ENCODE measurements at places on chromosomes 4 and X.
A peak's percentile ranks its signal among the peaks of the same experiment; 100 is the strongest.

DNA sequence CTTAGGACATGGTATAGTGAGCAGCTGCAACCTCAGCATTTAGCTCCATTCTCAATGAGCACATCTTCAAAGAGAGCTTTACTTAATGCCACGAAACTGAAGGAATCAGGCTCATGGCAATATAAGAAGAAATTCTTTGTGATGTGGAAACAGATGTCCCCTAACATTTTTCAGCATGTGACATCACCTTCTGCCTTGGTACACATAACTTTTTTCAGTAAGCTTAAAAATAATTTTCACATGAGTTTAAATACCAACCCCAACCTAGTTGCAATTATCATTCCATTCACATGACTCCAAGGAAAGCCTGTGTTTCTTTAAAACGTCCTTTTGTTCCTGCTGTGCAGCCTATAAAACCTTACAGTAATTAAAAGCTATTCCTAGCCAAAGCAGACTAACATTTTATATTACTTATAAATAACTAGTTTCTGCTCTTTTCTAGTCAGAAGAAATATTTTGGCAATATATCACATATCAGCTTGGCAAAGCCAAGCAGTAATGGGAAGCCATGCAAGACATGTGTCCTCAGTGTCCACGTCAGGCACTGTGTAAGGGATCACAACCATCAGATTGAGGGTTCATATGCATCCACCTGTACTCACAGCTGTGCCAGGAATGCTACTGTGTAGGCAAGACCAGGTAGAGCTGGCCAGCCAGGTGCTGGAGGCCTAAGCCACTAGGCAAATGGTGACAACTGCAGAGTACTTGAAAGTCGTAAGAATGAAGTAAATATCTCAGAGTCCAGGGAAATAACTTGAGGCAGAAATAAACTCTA is 466.6 kb downstream of the INPP4B start:
- DNase-seq, result peak; percentile 64

- DNase-seq, result no peak
These were observed 154.0 kb downstream of the GRIA3 start for GRCh38 chrX:123337886-123338639.

- no peak for DNase-seq
These were observed 22.8 kb downstream of the USP9X start for GRCh38 chrX:41108007-41108406.

DNA sequence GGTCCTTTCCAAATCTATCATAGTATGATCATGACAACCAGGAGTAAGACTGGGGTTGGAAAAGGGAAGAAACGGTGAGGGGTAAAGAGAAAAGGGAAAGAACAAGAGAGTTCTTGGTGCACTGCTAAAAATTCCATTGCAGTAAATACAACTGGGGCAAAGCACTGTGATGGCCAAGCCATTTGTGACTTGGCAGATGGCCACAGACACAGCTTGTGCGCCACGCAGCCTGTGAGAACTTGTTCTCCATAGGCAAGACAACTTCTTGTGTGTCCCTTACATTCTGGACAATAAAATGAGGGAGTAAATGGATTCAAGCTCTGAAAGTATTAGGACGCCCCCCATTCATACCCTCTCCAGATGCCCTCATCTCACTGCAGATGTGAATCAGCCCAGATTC is 10.9 kb downstream of the MFAP3L start:
- no peak for DNase-seq

- no peak for DNase-seq
These were observed 1.2 kb upstream of the IDS start for GRCh38 chrX:149506349-149506748.

DNA sequence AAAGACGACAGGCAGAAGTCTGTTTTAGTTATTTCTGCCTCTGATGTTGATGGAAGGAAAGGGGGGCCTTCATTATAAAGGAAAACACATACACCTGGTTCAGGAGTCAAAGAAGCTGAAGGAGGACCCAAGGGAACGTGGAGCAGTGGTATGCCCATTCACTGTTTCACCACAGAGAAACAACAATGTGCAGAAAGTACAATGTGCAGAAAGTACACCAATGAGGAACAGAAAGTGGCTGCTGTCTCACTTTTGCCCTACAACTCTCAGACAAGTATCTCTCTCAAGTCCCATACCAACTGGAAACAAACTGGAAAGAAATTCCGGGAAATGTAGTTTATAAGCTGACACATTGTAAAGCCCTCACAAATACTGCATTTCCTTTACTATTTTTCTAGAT is 564.5 kb downstream of the TRAM1L1 start:
- DNase-seq, result no peak

GRCh38 chrX:101191217-101191750 is 28.3 kb upstream of the DRP2 start:
- no peak for DNase-seq

GRCh38 chr4:88382621-88383020 is 4.0 kb downstream of the HERC6 start:
- no peak for DNase-seq

DNA sequence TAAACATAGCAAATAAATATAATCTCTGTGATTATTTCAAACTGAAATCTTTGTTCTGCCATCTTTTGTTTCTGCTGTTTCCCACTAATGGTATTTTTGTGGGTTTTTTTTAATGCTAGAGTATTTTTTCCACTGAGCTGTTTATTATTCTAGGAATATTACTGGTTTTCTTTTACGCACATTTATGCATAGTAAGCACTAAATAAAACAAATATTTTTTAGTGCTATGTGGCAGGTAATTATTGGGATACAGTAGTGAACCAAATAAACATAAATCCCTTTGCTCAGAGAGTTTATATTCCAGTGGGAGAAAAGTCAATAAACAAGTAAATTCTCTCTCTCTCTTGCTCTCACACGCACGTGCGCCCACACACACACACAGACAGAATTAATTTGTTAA is 397.4 kb downstream of the PRDM5 start:
- no peak for DNase-seq

DNA sequence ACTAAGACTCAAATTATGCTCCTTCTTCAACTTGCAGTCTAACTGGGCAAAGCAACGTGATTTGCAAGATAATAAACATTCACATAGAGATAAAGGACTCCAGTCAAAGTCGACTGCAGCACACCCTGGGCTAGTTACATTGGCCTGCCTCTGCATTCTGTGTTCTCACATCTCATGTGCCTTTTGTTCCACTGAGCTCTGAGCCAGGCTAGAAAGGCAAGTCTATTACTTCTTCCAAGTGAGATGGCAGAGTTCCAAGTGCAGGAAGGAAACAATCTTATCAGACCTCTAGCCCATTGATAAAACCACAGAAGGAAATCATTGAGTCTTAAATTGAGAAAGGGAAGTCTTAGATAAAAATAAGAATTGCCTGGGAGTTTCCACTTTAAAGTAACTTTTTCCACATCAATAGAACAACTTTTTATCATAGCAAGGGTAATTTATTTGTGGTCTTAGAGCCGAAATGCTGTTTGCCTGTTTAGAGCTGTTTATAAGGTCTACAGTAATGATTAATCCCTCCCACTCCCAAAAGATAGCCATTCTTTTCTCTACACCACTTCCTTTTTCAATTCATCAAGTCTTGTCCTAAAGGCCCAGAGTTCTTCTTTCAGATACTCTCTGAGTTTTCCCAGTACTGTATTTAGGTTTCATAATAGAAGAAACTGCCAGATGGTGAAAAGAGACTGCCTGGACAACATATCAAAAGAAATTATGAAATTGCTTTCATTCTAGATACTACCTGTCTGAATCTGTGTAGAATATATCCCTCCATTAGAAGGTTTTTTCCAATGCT is 200.2 kb downstream of the GUCY2F start:
- DNase-seq, result no peak

DNA sequence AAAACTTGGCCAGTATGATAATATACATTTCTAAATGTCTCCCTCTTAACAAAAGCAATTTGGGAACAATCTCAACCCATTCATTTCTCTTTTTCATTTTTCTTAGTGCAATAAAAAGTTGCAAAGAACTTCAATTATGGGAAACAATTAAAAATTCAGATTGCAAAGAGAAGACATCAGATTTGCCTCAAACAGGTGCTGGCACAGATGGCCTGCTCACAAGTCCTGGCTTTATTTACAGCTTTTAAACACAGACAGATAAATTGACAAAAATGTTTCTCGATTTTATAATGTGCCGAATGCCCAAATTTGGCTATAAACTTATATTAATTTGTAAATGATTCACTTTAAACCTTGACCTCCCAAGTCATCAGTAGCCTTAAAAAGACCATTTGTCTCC is 28.7 kb downstream of the SLC4A4 start:
- DNase-seq, result no peak

GRCh38 chrX:73913580-73913979 is 350.6 kb downstream of the CHIC1 start:
- no peak for DNase-seq

GRCh38 chr4:98539741-98540140 is 118.7 kb downstream of the TSPAN5 start:
- no peak for DNase-seq

DNA sequence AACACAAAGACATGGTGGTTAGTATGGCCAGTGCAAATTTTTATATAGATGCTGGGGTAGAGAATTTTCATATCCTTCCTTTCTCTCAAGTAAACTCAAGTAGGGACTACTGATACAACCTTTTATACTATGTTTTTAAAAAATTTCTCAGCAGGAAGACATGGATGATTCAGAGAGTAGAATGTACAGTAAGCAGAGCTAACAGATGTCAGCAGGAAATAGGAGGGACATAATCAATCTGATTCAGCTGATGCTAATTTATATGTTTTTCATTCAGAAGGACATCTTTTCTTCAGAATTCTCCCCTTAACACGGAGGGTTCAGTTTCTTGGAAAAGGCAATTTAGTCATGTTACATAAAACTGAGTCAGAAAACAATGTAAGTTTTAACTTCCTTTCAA is 95.4 kb downstream of the GRIA2 start:
- DNase-seq, result no peak

DNA sequence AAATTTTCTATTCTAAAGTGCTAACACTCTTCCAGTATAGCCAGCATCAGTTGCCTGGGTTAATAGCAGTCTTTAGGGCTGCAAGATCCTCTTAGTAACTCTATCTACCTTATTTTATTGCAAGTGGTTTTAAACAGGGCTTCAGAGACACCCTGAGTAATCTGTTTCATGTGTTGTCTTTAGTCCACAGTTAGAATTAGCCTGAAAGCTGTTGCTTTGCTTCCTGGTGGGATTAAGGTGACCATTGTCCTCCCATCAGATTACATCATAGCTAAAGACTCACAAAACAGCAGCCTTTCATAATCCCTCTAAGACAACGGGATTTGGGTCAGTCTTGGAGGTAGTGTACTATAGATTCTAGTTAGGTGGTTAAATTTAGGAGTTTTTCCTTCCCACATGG is 7.5 kb downstream of the UCHL1 start:
- no peak for DNase-seq

DNA sequence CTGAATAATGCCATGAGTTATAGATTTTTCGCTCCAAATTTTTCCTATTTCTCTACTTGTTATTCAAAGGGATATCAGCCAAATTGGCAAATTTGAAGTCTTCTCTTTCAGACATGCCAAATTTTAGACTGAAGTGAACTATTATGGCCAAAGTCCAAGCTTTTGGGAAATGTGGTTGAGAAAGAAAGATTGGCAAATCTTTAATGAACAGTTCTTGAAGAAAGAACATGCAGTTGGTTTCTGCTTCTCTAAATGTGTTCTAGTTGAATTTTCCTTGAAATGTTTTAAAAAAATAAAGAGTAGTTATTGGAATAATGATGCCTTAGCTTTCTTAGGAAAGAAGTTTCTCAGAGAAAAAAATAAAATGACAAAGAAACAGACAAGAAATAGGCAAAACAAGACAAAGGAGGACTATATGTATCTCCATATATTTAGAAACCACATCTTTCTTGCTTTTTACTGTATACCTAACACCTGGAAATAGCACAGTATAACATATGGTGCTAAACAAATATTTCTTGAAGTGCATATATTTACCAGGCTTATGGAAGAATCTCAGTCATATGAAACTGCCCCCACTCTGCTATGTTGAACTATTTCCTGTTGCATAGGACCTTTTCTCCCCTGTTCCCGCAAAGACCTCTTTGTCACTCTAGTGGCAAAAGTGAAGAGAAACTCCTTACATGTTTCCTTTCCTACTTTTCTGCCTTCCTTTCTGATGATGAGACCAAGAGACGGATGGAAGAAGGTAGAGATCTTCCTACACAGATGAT is 250.0 kb downstream of the ARHGAP24 start:
- DNase-seq, result no peak

GRCh38 chr4:98625920-98626319 is 32.5 kb downstream of the TSPAN5 start:
- no peak for DNase-seq

DNA sequence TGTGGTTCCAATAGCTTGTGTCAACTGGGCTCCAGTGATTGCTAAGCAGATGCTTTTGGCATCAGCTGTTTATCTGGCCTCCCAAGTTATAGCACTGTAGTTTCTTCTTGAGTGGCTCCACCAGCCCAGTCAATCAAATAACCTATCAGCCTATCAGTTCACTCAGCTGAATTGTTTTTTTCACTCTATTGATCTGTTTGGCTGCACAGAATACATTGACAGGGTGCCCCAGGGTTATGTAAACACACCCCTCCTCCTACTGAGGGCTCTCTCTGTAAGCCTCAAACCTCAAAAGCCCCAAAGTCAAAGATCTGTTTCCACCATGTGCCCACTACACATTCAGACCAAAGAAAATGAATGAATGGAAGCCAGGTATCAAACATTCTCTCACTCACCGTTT is 214.0 kb downstream of the HS6ST2 start:
- no peak for DNase-seq

DNA sequence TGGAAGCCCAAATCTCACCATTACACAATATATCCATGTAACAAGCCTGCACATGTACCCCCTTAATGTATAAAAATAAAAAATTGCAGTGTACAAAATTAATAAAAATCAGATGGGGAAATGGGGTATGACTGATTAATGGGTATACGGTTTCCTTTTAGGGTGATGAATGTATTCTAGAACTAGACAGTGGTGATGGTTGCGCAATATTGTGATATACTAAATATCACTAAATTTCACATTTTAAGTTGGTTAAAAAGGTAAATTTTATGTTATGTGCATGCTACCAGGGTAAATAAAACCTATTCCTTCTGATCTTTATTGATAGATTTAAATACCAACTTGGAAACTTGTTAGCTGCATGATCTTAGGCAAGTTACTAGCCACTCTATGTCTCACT is 129.4 kb downstream of the SPANXA1 start:
- no peak for DNase-seq

DNA sequence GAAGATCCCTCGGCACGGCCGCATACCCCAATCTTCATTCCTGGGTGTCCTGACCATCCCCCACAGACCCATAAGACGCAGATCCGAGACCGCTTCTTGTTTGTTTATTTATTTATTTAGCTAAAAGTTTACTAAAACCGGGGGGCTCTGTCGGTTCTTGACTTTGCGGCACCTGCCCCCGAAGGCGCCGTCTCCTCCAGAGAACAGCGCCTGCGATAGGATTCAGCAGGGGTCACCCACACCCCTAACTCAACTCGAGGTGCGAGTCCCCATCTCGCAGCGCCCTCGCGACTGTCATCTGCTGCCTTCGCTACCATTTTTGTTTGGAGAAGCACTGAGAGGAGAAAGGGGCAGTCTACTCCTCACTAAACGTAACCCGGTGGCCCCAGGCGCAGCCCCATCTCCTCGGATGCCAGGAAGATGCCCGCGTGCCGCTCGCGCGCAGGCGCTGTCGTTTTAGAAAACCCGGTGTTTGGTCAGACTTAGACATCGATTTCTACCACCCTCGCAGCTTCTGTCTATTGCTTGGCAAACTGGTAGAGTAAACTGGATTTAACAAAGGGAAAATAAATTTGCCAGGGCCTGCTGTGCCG is 18.9 kb upstream of the GPR101 start:
- no peak for DNase-seq

- peak; percentile 59 for DNase-seq
These were observed 894.0 kb upstream of the FRG1 start for GRCh38 chr4:189046642-189047041.

Data from epithelial cell of proximal tubule (primary cell).